ENCODE measurements at places on chromosomes 5 and 9.
A peak's percentile ranks its signal among the peaks of the same experiment; 100 is the strongest.

GRCh38 chr9:35774907-35775635 lies 16.3 kb upstream of the NPR2 start:
- no peak for DNase-seq

- no peak for DNase-seq
These were observed 222.6 kb upstream of the GLRA1 start for GRCh38 chr5:152147286-152147685.

DNA sequence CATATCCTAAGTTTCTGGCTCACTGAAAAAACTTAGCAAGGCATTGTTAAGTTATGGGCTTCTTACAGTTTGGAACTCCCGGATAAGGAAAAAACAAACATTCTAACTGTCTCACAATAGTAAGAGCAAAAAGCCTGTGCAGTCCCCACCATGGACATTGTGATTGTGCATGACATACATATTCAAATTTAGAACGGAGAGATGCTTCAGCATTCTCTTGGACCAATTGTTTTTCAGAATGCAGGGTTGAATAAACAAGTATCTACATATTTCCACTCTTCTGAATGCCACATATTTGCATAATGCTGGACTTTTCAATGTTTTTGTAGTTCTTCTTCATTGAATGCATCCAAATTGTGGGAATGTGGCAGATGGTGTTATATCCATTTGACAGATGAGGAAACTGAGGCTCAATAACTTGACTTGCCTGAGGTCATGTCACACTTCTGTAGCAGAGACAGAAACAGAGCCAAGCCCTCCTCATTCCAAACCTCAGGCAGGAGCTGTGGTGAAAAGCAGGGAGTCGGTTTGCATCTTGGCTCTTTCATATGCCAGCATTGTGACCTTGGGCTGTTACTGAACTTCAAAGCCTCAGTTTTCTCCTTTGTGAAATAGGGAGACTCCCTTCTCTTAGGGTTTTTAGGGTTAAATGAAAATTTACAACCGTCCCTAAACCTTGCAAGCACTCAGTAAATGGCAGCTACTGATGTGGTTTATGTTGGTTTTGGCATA lies 95.1 kb downstream of the IQGAP2 start:
- no peak for DNase-seq

DNA sequence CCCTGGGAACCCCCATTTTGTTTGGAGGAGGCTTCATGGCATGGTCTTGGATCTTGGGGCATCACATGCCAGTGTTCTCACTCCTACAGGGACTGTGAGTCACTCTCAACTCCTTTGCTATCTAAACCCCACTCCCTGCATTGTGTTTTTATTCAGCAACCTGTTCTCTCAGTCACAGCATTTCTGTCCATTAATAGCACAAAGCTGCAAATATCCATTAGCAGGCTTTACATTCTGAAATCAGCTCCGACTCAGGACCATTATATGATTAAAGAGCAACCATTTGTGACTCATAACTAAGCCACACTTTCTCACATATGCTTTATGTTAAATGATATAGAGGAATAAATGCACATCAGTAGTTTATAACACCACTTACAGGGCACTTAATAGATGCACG lies 462.1 kb upstream of the BRINP1 start:
- DNase-seq: no peak

DNA sequence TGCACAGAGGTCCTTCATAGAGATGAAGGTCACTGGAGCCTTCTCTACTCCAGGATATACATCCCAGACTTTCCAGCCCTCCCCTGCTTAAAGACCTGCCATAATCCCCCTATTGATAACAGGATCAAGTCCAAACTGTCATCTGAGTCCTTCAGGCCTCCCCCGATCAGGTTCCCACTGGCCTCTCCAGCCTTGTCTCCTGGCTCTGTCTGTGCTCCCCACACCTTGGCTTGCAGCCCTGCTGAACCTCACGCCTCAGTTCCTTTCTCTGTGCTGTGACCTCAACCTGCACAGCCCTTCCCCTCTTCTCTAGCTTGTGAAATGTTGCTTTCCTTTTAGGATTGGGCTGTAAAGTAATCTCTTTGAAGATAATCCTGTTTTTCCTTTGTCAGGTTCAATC lies 2.5 kb upstream of the HRH2 start:
- DNase-seq: no peak

- no peak for DNase-seq
These were observed 63.6 kb upstream of the SLC12A2 start for GRCh38 chr5:128020012-128020411.

- DNase-seq: no peak
These were observed 20.9 kb upstream of the MAN2A1 start for GRCh38 chr5:109668668-109669422.

GRCh38 chr5:159050316-159051143 lies 49.2 kb downstream of the EBF1 start:
- DNase-seq: no peak

- peak; percentile 11 for DNase-seq
These were observed 39.6 kb upstream of the TRIM36 start for GRCh38 chr5:115209279-115209678.

DNA sequence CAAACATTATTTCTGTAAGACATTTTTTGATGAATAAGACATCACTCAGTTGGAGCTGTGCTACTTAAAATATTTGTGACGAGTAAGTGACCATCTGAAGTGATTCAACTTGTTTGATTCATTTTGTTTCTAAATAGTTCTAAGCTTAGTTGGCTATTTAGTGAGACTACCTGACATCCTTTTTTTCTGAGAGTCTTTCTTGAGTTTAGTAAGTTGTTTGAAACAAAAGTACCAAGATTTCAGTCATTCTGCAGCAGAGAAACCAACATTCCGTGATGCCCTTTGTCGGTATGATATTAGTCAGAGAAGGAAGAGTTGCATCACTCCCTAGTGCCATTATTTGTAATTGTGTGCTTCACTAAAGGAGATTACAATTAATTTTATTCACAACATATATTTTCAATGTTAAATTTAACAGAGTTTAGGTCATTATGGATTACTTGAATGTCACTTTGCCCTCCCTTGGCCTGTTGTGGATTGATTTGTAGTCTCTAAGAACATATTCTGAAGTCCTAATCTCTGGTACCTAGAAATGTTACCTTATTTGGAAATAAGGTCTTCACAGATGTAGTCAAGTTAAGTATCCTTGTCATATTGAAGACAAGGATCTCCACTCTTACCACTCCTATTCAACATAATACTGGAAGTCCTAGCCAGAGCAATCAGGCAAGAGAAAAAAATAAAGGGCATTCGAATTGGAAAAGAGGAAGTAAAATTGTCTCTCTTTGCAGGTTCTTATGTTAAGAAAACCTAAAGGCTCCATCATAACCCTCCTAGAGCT lies 212.2 kb downstream of the PCSK1 start:
- DNase-seq: no peak

- DNase-seq: no peak
These were observed 66.8 kb downstream of the TSPAN17 start for GRCh38 chr5:176714067-176714466.

- no peak for DNase-seq
These were observed 110.7 kb upstream of the CDH18 start for GRCh38 chr5:20098694-20099093.

GRCh38 chr9:85199866-85200495 lies 530.5 kb downstream of the NTRK2 start:
- no peak for DNase-seq

DNA sequence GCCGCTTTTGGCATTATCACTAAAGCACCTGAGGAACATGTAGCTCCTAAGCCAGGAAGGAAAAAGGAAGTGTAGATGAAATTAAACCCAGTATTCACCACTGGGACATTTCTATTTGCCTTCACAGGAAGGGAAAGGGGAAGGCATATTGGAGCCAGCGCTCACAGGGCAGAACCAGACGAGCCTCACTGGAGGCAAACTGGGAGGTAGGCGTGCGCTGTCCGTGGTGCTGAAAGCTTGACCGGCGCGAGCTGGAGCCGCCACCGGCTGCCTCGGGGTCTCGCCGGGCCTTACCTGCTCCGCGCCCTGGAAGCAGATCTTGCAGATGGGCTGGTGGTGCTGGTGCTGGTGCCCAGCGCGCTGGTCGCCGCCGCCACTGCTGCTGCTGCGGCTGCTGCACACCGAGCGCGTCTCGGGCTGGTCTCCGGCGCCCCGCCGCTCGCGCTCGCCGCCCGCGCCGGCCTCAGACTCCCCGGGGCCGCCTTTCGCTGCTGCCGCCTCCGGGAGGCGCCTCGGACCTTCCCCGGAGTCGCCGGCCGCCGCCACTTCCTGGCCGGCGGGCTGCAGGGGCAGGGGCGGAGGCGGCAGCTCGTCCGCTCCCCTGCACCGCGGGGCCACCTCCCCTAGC lies 732 bp downstream of the MARCHF11 start:
- no peak for DNase-seq

DNA sequence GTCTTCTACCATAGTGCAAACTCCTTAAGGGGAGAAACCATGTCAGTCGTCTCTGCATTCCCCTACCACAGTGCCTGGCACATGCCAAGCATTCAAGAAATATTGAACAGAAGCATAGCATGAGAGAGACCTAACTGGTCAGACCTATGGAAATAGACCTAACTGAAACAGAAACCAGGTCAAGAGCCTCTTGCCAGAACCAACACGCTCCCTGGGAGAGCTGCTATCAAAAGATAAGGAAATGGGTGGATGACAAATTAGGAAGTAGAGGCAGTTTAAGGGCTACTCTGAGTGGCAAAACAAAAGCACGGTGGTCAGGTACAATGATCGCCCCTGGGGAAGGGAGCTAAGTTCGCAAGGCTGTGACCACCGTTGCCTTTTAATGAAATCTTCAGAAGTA lies 66.0 kb upstream of the SMIM15 start:
- DNase-seq: no peak

DNA sequence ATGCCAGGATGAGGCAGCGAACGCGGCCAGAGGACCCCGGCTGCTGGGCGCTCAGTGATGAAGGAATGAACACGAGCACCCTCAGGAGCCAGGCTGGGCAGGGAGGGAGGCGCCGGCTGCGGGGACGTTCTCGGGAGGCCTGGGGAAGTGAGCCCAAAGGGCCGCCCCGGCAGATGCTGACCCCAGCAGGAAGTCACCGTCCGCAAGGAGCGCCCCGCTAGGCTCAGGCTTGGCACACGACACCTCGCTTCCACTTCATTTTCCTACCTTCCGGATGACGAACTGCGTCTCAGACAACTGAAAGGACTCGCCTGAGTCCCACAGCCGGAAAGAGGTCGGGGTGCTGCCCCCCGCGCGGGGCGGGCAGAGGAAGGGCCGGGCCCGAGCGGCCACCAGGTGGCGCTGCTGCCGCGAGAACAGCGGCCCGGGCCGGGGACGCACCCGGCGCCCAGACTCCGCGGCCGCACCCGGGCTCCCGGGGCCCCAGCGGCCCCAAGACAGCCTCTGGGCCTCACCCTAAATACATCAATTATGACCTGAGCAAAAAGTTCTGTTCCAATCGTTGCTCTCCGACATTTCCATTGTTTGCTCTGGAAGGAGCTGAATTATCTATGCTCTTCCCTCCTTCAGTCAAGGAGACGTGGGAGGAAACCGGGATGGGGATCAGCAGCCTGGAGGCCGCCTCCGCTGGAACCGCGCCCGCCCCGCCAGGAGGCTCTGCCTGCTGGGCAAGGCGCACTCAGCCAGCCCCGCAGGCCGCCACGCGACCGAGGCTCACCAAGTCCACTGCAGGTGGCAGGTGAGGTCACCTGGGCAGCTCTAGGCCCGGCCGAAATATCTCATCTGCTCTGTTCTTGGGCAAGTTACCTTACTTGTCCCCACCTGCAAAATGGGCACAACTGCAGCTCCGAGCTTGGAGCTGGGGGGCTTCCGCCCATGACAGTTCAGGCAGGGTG lies 107.0 kb downstream of the ZNF354C start:
- DNase-seq: no peak

DNA sequence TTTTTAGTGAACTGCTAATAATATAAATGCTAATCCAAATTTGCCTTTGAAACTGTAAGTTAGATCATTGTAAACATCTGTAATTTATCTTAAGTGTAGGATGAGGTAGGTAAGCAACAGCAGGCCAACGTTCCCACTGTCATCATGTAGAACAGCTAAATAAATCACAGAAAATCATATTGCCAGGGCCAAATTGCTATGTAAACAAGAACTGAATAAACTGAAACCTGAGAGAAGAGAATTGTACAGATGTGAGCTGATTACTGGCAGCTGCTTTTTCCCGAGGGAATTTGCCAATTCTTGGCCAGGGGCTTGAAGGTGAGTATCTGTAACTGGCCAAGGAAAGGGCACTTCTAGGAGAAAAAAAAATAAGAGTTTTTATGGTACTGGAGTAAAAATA lies 97.6 kb downstream of the CDH10 start:
- no peak for DNase-seq

GRCh38 chr5:57917004-57917403 lies 434.4 kb upstream of the ACTBL2 start:
- DNase-seq: no peak

GRCh38 chr5:149410721-149411432 lies 31.8 kb upstream of the IL17B start:
- no peak for DNase-seq

DNA sequence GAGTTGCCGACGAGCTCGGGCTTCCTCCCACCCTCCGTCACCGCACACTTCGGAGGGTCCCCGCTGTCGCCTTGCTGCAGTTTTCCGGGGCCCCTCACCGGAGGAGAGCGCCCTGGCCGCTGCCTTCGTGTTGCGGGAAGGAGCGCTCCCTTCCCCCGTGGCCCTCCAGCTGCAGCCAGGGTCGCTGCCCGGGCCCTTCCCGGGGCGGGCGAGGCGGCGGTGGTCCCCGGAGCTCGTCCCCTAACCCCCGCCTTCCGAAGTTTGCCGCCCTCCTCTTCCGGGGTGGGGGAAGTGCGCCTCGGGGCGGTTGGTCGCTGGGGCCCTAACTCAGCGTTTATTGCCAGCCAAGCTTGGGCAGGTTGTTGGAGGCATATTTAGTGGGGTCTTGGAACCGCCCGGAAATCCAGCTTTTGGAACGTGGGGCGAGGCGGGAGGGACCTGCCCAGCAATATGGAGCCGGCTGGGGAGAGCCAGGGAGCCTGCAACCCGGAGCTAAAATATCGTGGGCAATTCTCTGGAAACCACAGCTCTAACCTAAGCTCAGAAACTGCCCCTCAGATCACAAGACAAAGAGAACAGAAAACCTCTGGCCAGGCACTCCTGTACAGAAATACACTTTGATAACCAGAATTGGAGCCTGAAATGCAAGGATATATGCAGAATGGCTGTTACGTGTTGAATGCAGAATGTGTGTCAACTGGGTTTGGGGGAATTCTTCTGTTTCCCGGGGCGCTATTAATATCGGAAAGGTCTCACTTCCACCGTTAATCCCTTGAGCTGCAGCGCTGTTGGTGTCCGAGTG lies 890 bp downstream of the PIK3R1 start:
- peak; percentile 24 for DNase-seq

GRCh38 chr9:97510797-97511654 lies 9.6 kb downstream of the TMOD1 start:
- DNase-seq: no peak

GRCh38 chr9:36985769-36986467 lies 48.1 kb downstream of the PAX5 start:
- DNase-seq: no peak

- DNase-seq: no peak
These were observed 9.6 kb downstream of the LRRC8A start for GRCh38 chr9:128891321-128892220.

GRCh38 chr5:105978011-105978410 lies 1692.7 kb downstream of the EFNA5 start:
- DNase-seq: no peak

- no peak for DNase-seq
These were observed 171.3 kb downstream of the ST8SIA4 start for GRCh38 chr5:100731768-100732167.

GRCh38 chr9:14989811-14990210 lies 79.6 kb upstream of the FREM1 start:
- no peak for DNase-seq

GRCh38 chr9:98593354-98594253 lies 115.1 kb downstream of the GABBR2 start:
- DNase-seq: no peak

GRCh38 chr9:133918111-133918813 lies 73.9 kb downstream of the VAV2 start:
- DNase-seq: no peak

- no peak for DNase-seq
These were observed 531 bp downstream of the MVB12B start for GRCh38 chr9:126327006-126327713.

Measured in esophagus squamous epithelium (tissue), 5 donors.